ENCODE measurements at places on chromosomes 5 and 9. TPM values are rescaled to one million over a fixed set of nuclear protein-coding genes. Genes with fewer than 3 reads are reported as not detected.

Gene CCIN
- 3.0 TPM for total RNA-seq

DNA sequence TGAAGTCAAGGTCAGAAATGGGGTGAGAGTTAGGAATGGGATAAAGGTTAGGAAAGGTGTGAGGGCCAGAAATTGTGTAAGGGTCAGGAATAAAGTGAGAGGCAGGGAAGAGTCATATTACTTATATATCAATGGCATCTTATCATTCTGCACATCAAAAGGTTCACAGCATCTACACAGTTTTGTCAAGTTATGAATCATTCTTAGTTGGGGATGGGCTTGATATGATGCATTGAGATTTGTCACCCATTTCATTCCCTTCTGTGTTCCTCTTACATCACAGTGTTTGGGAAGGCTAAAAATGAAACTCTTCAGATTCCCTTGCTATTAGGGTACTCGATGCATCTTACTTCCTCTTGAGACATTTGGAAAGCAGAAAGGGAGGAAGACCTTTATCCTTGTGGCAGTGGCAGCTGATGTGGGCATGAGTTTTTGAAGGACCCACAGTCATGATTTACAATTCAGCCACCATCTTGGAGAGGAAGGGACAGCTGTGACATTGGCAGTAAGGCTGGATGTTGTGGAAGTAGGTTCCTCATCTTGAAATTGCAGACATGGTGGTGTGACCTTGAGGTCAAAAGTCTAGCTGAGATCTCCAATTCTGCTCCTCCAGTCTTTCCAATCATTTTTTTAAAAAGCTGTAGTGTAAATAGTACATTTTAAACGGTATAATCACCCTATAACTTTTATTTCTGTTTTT lies 24.2 kb upstream of the NPR3 start:
- no peak overlapping the region for H3K4me3 ChIP-seq
- no peak overlapping the region for H3K27ac ChIP-seq
- H3K27me3 ChIP-seq: no peaks in the 10 kb centered on the region
- no peaks in the 10 kb centered on the region for H3K36me3 ChIP-seq
- DNase-seq: no peak
- H3K4me1 ChIP-seq: no peaks in the 10 kb centered on the region

DNA sequence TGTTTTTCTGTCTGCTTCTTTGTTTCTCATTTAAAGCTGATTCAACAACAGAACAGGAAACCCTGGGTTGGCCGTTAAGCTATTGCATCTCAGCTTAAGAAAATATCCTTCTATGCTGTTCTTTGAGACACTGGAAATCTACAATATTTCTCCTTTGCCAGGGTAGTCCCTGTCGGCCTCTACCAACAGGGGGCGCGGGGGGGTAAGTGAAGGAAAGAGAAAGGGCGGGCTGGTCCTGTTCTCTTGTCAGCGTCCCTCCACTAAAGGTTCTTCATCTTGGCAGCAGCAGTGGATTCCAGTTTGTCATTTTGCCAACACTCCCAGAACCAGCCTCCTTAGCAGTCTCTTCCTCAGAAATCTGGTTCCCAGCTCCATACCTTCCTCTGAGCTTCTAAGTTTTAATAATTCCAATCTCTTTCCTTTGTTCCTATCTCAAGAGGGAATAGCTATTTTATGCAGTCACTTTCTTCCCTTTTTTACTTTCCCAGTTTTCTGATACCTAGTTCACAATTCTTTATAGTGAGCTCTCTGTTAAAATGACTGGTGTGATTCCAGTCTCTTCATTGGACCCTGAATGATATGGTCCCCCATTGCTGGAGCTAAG lies 222.3 kb downstream of the GLIS3 start:
- no peaks in the 10 kb centered on the region for H3K36me3 ChIP-seq
- H3K27me3 ChIP-seq: no peaks in the 10 kb centered on the region
- peak; percentile 36 for DNase-seq
- no peak overlapping the region for H3K4me3 ChIP-seq
- no peaks in the 10 kb centered on the region for H3K4me1 ChIP-seq

DNA sequence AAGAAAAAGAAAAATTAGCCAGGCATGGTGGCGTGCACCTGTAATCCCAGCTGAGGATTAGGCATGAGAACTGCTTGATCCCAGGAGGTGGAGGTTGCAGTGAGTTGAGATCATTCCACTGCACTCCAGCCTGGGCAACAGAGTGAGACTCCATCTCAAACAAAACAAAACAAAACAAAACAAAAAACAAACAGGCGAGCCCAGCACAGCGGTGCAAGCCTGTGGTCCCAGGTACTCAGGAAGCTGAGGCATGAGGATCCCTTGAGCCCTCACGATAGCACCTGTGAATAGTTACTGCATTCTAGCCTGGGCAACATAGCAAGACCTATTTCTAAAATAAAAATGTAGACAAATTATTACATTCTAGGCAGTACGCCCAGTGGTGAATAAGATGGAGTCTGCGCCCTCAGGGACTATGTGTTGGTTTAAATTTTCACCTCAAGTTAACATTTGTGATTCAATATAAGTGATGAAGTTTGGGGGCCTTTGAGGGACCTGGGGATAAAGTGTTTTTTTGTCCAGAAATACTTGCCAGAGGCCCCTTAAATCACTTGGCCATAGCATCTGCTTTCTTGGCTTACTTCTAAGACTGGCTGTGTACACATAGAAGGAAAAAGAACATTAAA lies 3.4 kb upstream of the GAPVD1 start:
- no peak for DNase-seq
- H3K27ac ChIP-seq: no peak overlapping the region
- H3K36me3 ChIP-seq: no peaks in the 10 kb centered on the region
- no peaks in the 10 kb centered on the region for H3K4me1 ChIP-seq

GRCh38 chr9:75131700-75132099 lies 43.4 kb downstream of the OSTF1 start:
- no peak for DNase-seq
- no peak overlapping the region for H3K27ac ChIP-seq
- no peaks in the 10 kb centered on the region for H3K4me1 ChIP-seq
- no peak overlapping the region for H3K4me3 ChIP-seq

DNA sequence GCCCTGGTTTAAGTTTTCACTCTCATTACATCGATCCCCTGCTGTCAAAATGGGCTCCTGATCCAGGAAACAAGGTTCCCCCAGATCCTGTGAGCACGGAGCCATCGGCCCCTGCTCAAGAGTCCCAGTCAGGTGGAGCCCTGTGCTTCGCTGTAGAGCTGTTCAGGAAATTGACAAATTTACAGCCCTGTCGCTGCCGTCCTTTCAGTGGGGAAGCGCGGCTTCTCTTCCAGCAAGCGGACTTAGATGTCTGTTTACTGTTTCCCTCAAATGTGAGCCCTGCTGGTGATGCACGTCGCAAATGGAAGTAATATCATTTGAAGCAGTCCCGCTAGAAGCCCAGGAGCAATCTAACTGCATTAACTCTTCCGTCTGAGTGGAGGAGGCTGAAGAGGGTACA lies 760.9 kb upstream of the WWC1 start:
- no peaks in the 10 kb centered on the region for H3K4me1 ChIP-seq
- H3K27me3 ChIP-seq: no peaks in the 10 kb centered on the region
- DNase-seq: no peak
- no peak overlapping the region for H3K4me3 ChIP-seq

Gene SLIT3
- total RNA-seq: 8.3 TPM

DNA sequence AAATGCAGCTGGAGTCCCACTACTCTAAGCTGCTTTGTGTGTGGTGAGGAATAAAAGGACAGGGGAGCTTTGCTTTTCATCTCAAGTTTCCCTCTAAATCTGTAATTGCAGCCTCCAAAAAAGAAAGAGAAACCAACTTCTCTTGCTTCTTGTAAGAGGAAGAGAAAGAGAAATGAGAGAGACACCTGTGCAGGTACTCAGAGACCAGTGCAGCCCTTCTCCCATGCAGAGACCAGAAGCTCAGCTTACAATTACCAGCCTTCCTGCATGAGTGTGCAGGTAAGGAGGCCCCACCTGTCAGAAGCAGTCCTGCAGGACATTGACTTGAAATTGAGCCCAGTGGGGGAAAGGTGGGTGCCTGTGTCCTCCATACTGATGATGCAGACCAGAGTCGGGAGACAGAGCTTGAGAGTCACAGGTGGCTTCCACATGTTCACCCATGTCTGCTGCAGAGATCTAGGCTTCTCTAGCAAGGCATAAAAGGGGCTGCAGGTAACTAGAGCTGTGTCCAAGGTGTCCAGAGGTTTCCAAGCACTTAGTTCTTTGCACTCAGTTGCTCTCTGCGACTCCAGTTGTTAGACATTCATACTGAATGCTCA lies 15.3 kb upstream of the MED10 start:
- H3K27me3 ChIP-seq: no peaks in the 10 kb centered on the region
- no peak overlapping the region for H3K4me3 ChIP-seq
- no peak for DNase-seq
- no peaks in the 10 kb centered on the region for H3K4me1 ChIP-seq

- no peaks in the 10 kb centered on the region for H3K4me1 ChIP-seq
- DNase-seq: no peak
- no peak overlapping the region for H3K4me3 ChIP-seq
- H3K36me3 ChIP-seq: no peaks in the 10 kb centered on the region
- H3K27ac ChIP-seq: no peak overlapping the region
These were observed 1585.6 kb downstream of the EFNA5 start for GRCh38 chr5:106085136-106085535.

- H3K27me3 ChIP-seq: no peaks in the 10 kb centered on the region
- H3K4me1 ChIP-seq: no peaks in the 10 kb centered on the region
- DNase-seq: no peak
- H3K4me3 ChIP-seq: no peak overlapping the region
These were observed 2.2 kb downstream of the BTNL3 start for GRCh38 chr5:180990882-180991242.

DNA sequence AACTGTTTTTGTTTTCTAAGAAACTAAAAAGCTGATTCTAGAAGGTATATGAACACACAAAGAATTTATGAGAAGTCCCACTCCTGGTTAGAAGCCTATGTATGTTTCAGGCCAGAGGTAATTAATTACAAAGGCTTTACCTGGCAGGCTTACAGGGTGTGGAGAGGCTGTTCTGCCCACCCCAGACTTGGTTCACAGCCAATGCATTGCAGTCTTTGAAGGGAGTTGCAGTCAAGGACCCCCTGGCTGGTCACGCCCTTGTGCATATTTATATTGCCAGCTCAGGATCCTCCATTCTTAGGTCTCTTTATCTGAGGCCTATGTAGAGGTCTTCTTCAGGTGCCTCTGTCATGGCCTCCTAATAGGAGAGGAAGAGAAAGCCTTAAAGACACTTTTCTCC lies 13.6 kb upstream of the PRSS3 start:
- no peak overlapping the region for H3K4me3 ChIP-seq
- H3K27ac ChIP-seq: no peak overlapping the region
- no peaks in the 10 kb centered on the region for H3K36me3 ChIP-seq
- DNase-seq: no peak
- no peaks in the 10 kb centered on the region for H3K27me3 ChIP-seq
- H3K4me1 ChIP-seq: no peaks in the 10 kb centered on the region

Gene IL7R
- 13.5 TPM for total RNA-seq

Gene MEF2C
- 44.0 TPM for total RNA-seq

DNA sequence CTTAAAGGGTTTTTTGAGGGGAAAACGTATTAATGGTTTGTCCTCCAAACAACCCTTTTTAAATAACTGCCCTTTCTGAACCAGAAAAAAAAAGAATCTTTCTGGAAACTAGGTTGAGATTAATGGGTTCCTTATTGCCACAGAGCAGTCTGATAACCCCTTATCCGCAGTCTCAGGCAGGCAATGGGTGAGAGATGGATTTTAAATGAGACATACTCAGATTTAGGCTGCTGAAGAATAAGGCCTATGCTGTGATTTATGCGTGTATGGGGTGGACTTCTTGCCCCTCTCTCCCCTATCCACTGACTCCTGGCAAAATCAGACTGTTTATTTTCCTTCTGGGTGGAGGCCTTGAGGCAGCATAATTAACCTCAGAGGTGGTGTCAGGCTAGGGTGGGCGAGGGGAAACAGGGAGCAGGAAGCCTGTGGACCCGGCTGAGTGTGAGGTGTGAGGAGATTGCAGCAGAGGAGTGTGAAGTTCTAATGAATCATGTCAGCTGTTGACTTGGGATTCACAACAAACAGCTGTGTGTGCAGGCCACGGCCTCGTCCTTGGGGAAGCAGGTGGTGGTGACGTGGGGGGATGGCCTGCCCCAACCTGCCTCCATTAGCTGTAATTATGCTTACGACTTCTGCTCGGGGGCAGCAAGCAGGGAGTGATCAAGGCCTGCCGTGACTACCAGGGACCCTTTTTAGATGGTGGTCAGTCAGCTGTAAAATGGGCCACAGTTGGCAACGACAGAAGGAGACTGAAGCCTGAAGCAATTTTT lies 196.4 kb downstream of the SEMA6A start:
- H3K4me3 ChIP-seq: no peak overlapping the region
- no peaks in the 10 kb centered on the region for H3K27me3 ChIP-seq
- no peak for DNase-seq
- no peak overlapping the region for H3K27ac ChIP-seq
- no peaks in the 10 kb centered on the region for H3K36me3 ChIP-seq

Gene NTNG2
- 37.4 TPM for total RNA-seq

- no peaks in the 10 kb centered on the region for H3K4me1 ChIP-seq
- DNase-seq: no peak
- H3K4me3 ChIP-seq: no peak within 1 kb of the TSS
These were observed at the start of gene C6 for GRCh38 chr5:41213340-41213739. Gene C6, minus strand, starts transcription at chr5:41213532. Its CDS starts 10,302 bp downstream, at chr5:41203230.

DNA sequence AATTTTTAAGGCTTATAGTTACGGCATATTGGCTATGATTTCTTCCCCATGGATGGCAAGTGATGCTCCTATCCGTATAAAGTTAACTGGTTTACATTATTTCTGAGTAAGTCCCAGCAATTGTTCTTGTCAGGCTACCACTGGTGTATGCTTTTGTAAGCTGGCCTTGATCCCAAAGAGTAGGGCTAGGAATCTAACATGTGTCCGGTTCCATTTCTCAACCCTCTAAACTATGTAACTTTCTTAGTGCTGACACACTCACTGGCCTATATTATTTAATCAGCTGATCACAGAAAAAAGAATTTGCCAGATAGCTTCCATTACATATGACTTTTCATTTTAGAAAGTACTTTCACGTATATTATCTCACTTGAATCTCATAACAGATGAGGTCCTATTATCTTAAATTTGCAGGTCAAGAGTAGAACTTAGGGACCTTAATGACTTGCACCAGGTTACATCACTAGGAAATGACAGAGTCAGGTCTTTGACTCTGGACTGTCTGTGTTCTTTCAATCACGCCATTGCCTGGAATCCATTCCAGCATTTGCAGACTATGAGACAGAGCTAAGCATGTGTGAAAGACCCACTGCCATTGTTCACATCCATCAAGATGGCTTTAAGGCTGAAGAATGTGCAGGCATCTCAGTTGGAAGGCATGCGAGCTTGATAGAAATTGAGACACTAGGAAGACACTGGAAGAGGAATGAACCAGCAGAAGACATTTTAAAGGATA lies 362.9 kb downstream of the ARRDC3 start:
- no peaks in the 10 kb centered on the region for H3K27me3 ChIP-seq
- H3K4me3 ChIP-seq: no peak overlapping the region
- no peaks in the 10 kb centered on the region for H3K4me1 ChIP-seq

Gene ADAMTS16
- 0.11 TPM for total RNA-seq

GRCh38 chr5:171162165-171162564 lies 146.9 kb upstream of the TLX3 start:
- no peak overlapping the region for H3K4me3 ChIP-seq

- no peak overlapping the region for H3K4me3 ChIP-seq
- H3K27me3 ChIP-seq: no peaks in the 10 kb centered on the region
- H3K36me3 ChIP-seq: no peaks in the 10 kb centered on the region
- no peak overlapping the region for H3K27ac ChIP-seq
- no peak for DNase-seq
- H3K4me1 ChIP-seq: no peaks in the 10 kb centered on the region
These were observed 49.2 kb upstream of the TNC start for GRCh38 chr9:115167175-115167574.

Measured in prostate gland (tissue), 2 donors.